Neural crest cell (in vitro differentiated cells): ENCODE measurements at places on chromosomes 2 and 18. TPM values are rescaled to one million over a fixed set of nuclear protein-coding genes. Genes with fewer than 3 reads are reported as not detected.

GRCh38 chr2:128444816-128445522 lies 126.3 kb upstream of the HS6ST1 start:
- DNase-seq, result no peak
- no peak overlapping the region for H3K4me3 ChIP-seq
- H3K4me1 ChIP-seq, result peaks cover 36% of the 10 kb centered on the region
- peak overlapping the region; percentile 50 for H3K27ac ChIP-seq
- no peaks in the 10 kb centered on the region for H3K27me3 ChIP-seq

- peak overlapping the region; percentile 58 for H3K4me3 ChIP-seq
- H3K27me3 ChIP-seq, result peaks cover 6% of the 10 kb centered on the region
- no peak for DNase-seq
- no peaks in the 10 kb centered on the region for H3K36me3 ChIP-seq
Observed at GRCh38 chr18:48165111-48165866, 234.8 kb upstream of the SMAD2 start.

GRCh38 chr18:7514796-7515440 lies 52.2 kb upstream of the PTPRM start:
- peaks cover 9% of the 10 kb centered on the region for H3K4me1 ChIP-seq
- DNase-seq, result no peak
- no peak overlapping the region for H3K27ac ChIP-seq
- H3K4me3 ChIP-seq, result no peak overlapping the region
- H3K27me3 ChIP-seq, result no peaks in the 10 kb centered on the region

DNA sequence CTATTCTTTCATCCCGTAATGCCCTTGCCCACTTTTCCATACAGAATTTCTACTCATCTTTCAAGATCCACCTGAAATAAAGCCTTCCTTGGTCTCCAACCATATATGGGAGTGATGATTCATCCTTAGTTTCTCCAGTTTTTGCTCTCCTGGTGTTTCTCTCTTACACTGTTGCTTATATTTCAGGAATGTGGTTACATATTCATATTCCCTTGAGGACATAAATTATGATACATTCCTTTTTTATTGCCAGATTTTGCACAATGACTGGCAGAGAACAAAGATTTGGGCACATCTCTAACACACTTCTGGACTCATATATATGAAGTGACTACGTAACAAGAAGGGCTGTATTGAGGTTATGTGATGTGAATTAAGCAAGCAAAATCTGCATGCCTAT lies 1573.4 kb upstream of the NXPH2 start:
- no peaks in the 10 kb centered on the region for H3K36me3 ChIP-seq
- no peaks in the 10 kb centered on the region for H3K27me3 ChIP-seq
- no peak overlapping the region for H3K4me3 ChIP-seq
- peaks cover 8% of the 10 kb centered on the region for H3K4me1 ChIP-seq

DNA sequence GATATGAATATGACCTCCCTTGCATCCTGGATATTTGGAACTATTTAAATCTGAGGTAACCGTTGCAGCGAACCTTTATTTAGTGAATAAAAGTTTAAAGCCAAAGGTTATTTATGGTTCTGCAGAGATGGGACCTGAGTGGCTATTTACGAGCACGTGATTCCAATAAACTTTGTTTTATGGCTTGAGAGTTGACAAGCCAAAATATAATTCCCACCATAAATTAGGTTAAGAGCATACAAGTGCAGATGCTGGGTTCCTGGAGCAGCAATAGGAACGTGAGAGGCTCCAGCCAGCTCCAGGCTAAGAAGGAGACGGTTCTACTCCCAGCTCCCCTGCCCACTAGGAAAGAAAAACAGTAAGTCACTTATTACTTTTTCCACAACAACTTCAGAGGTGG lies 5.2 kb upstream of the HOXD4 start:
- no peaks in the 10 kb centered on the region for H3K36me3 ChIP-seq
- no peak for DNase-seq
- no peak overlapping the region for H3K27ac ChIP-seq
- H3K27me3 ChIP-seq, result peaks cover 100% of the 10 kb centered on the region

DNA sequence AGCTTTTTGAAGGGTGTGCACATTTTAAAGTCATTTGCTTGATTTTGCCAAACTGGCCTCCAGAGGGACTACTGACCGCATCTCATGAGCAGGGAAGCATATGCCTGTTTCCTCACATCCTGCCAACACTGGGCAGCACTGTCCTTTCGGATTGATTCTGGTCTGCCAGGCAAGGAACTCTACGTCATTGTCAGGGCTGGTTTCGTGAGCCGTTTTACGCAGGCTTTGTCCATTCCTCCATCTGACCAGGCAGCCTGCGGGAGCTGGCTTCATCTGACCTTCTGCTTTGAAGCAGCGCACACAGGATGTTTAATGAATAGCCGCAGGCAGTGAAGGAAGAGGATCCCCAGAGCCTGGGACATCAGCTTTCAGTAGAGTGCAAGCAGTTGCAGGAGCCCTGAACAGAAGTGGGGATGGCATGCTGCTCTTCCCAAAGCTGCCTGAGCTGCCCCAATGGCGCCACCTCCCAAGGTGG lies 46.3 kb upstream of the SEMA4C start:
- peak overlapping the region; percentile 24 for H3K4me3 ChIP-seq
- H3K27me3 ChIP-seq, result no peaks in the 10 kb centered on the region
- H3K4me1 ChIP-seq, result peaks cover 41% of the 10 kb centered on the region

GRCh38 chr2:112220831-112221230 lies 34.0 kb downstream of the ZC3H8 start:
- no peak overlapping the region for H3K4me3 ChIP-seq
- H3K27ac ChIP-seq, result no peak overlapping the region
- no peak for DNase-seq
- no peaks in the 10 kb centered on the region for H3K4me1 ChIP-seq
- peaks cover 27% of the 10 kb centered on the region for H3K36me3 ChIP-seq

The IL1B gene
- total RNA-seq, result not detected in 2 replicates

The SERPINB12 gene
- total RNA-seq, result not detected in 2 replicates

The AGXT gene
- total RNA-seq, result not detected in 2 replicates

The WBP1 gene
- 86.7 and 89.7 TPM in 2 replicates for total RNA-seq

The ZNF521 gene
- 86.1 and 87.9 TPM in 2 replicates for total RNA-seq

The UCN gene
- 1.6 and 1.9 TPM in 2 replicates for total RNA-seq

The PTGR3 gene
- total RNA-seq, result 9.2 and 12.1 TPM in 2 replicates

The GLI2 gene
- total RNA-seq, result 48.8 and 49.1 TPM in 2 replicates

The RIT2 gene
- not detected in 2 replicates for total RNA-seq
